Hepatocyte (in vitro differentiated cells): ENCODE measurements at places on chromosomes 2 and 18. TPM values are rescaled to one million over a fixed set of nuclear protein-coding genes. Genes with fewer than 3 reads are reported as not detected.
A peak's percentile ranks its signal among the peaks of the same experiment; 100 is the strongest.

- no peaks in the 10 kb centered on the region for H3K4me1 ChIP-seq
- no peaks in the 10 kb centered on the region for H3K27me3 ChIP-seq
- peaks cover 3% of the 10 kb centered on the region for H3K36me3 ChIP-seq
- peak; percentile 28 for DNase-seq
Measured at GRCh38 chr2:187055463-187055862, 206.5 kb upstream of the ZSWIM2 start.

- peak overlapping the region; percentile 56 for H3K27ac ChIP-seq
- H3K4me3 ChIP-seq: no peak overlapping the region
- H3K36me3 ChIP-seq: no peaks in the 10 kb centered on the region
- H3K27me3 ChIP-seq: no peaks in the 10 kb centered on the region
- DNase-seq: peak; percentile 7
Measured at GRCh38 chr2:156778916-156779315, 342.7 kb downstream of the GPD2 start.

CFAP221 gene
- total RNA-seq: 3.4 and 8.1 TPM in 2 replicates

CD207 gene
- total RNA-seq: not detected in 2 replicates

GRCh38 chr2:75579186-75579585 is 18.4 kb upstream of the EVA1A start:
- H3K27me3 ChIP-seq: no peaks in the 10 kb centered on the region
- no peak overlapping the region for H3K27ac ChIP-seq
- no peak for DNase-seq
- no peaks in the 10 kb centered on the region for H3K4me1 ChIP-seq
- no peaks in the 10 kb centered on the region for H3K36me3 ChIP-seq

DUSP19 gene
- 3.3 and 4.7 TPM in 2 replicates for total RNA-seq

DNA sequence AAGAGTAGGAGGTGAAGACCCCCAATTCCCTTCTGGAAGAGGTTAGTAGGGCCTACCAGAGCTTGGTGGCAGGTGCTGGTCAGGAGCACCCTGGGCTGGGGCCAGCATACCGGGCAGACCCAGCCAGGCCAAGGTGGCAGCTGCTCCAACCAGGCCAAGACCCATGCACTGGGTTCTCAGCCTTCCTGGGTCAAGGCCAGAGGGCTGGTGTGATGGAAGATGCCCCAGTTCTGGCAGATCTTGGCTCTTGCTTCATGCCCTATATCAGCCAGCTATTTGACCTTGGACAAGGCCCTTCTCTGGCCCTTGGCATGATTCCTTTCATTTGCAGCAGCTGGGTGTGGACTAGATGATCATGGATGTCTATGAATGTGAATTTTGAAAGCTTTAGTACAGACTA is 57.7 kb downstream of the PRKCE start:
- H3K27me3 ChIP-seq: no peaks in the 10 kb centered on the region
- no peak overlapping the region for H3K27ac ChIP-seq
- no peaks in the 10 kb centered on the region for H3K4me1 ChIP-seq
- H3K4me3 ChIP-seq: no peak overlapping the region

EVA1A gene
- total RNA-seq: 30.8 and 36.2 TPM in 2 replicates

GRCh38 chr2:24866946-24867345 is 53.1 kb downstream of the ADCY3 start:
- no peak overlapping the region for H3K4me3 ChIP-seq
- no peaks in the 10 kb centered on the region for H3K4me1 ChIP-seq
- no peaks in the 10 kb centered on the region for H3K36me3 ChIP-seq
- H3K27me3 ChIP-seq: no peaks in the 10 kb centered on the region
- H3K27ac ChIP-seq: no peak overlapping the region

CCDC178 gene
- total RNA-seq: 0.64 and 1.3 TPM in 2 replicates

DNA sequence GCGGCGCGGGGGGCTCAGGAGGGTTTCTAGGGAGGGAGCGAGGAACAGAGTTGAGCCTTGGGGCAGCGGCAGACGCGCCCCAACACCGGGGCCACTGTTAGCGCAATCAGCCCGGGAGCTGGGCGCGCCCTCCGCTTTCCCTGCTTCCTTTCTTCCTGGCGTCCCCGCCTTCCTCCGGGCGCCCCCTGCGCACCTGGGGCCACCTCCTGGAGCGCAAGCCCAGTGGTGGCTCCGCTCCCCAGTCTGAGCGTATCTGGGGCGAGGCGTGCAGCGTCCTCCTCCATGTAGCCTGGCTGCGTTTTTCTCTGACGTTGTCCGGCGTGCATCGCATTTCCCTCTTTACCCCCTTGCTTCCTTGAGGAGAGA is 5.2 kb downstream of the PROC start:
- DNase-seq: peak; percentile 70
- H3K4me1 ChIP-seq: no peaks in the 10 kb centered on the region
- peak overlapping the region; percentile 4 for H3K4me3 ChIP-seq
- H3K27ac ChIP-seq: peak overlapping the region; percentile 68
- H3K27me3 ChIP-seq: no peaks in the 10 kb centered on the region
